ENCODE measurements at places on chromosomes 6 and 20.

- no peak for DNase-seq
These were observed 30.8 kb downstream of the AGPAT4 start for GRCh38 chr6:161242779-161243693.

GRCh38 chr20:24913076-24913628 lies 35.9 kb upstream of the CST7 start:
- DNase-seq: no peak

- no peak for DNase-seq
These were observed 26.0 kb downstream of the PTPRK start for GRCh38 chr6:128494440-128494839.

DNA sequence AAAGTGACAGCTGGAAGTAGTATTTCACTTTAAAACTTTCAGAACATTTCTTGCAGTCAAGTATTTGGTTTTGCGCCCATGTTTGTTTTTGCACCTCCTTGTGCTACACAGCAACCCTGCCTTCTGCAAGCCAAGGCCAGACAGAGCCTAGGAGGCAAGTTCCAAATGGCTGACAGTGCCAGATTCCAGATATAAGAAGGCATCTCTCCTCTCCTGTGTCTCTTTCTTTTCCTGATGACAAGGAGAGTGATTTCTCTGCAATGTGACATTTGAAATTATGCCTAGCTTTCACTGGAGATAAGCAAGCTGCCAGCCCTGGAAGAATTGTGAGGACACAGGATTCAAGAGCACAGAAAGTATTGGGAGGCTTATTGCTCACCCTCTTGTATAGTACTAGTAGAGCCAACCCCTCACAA lies 149.1 kb upstream of the TENT5A start:
- DNase-seq: no peak

- no peak for DNase-seq
These were observed 1.1 kb upstream of the RPS12 start for GRCh38 chr6:132813173-132813856.

DNA sequence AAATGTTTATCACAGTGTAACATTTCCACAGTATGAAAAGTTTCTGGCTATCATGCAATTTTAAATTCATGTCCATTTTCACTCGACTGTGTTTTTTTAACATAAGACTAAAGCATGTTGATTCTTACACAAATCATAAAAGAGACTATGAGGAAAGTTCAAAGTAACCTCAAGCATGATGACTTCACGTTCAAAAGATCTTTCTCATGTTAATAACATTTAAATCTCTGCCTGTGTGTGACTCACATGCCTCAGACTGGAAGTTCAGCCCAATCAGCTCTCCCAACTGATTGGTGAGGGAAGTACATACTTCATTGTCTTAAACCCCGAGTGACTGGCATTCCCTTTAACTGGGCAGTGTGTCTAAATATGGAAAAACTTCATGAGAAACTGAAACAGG lies 37.4 kb downstream of the ATXN1 start:
- no peak for DNase-seq

GRCh38 chr20:37308086-37309050 lies 18.9 kb downstream of the MANBAL start:
- no peak for DNase-seq

DNA sequence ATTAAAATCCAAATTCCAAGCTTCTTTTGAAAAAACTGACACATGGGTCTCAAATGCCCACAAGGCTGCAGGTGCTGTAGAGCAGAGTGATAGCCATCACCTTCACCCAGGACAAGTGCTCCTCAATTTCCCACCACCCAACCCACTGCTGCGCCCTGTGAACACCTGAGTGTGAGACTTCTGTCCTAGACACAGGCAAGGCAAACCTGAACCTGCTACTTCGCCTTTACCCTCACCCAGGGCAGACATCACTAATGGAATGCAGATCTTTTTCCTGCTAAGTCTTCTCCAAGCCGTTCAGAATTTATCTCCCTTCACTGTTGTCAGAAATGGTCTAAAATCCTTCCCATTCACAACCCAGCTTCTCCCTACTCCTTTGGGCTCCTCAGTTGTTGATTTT lies 65.9 kb downstream of the PREX1 start:
- no peak for DNase-seq

DNA sequence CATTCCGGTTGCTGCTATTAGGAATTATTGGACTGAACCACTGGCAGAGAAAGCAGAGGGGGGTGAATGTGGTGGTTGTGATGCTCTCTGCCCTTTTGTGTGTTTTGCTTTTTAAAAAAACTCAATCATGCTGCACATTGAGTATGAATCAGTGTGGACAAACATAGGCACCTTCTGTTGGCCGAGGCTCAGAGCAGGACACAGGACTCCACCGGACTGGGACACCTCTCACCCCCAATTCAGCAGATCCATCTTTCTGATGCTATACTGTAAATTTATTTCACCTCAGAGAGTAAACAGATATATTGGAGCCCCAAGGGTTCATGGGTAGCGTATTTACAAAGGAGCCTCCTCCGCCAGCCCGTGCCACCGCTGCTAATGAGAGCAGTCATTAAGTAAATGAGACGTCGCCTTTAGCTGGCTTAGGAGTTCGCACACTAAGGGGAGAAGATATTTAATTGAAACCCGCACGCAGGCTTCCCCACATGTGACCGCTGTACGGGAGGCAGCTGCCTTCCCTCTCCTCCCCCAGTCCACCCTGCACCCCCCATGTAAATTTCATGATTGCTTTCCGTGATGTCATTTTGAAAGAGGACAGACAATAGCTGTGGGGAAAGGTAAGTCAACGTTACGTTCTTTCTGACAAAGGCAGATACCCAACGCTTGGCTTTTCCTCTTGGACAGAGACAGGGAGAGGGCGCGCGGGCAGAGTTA lies at the start of gene MYT1:
Gene MYT1 (plus strand): TSS at position 330 of the 714 bp plus-strand sequence. CDS start 34,410 bp downstream, outside the sequence.
- DNase-seq: no peak

GRCh38 chr6:35177157-35177556 lies 36.0 kb upstream of the TCP11 start:
- DNase-seq: no peak

- no peak for DNase-seq
These were observed 102.1 kb upstream of the STMND1 start for GRCh38 chr6:16999491-17000436.

GRCh38 chr6:137845460-137845859 lies 21.6 kb upstream of the TNFAIP3 start:
- DNase-seq: no peak

Measured in stimulated activated CD4-positive, alpha-beta T cell treated with anti-CD3 and anti-CD28 coated beads, Interleukin-1b, Interleukin-23, amount 100 ng/mL, for 1 hour (primary cell).